ENCODE measurements at places on chromosomes 1 and 21.

DNA sequence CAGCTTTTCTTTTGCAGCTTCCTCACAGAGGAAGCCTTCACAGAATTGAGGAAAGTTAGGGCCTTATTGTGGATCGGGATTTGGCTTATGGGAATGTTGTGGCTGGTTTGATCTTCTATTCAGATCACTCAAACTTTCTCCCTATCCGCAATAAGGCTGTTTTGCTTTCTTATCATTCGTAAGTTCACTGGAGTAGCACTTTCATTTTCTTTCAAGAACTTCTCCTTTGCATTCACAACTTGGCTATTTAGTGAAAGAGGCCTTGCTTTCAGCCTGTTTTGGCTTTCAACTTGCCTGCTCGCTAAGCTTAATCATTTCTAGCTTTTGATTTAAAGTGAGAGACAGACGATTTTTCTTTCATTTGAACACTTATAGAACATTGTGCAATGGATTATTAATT is 181.9 kb upstream of the B3GALT2 start:
- peak; percentile 23 for DNase-seq

DNA sequence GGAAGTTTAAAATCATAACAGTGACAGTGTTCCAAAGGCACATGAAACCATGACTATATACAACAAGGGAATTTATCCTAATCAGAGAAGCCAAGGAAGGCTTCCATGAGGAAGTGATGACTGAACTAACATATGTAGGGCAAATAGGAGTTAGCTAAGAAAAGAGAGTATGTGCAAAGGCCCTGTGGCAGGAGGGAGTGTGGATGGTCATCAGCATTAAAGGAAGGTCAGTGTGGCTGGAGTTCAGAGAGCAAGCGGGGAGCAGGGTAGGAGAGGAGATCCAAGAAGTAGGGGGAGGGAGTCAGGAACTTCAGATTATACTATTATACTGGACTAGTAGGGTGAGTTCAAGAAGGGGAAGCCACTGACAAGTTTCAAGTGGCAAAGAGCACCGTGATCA is 8.4 kb downstream of the MAP7D1 start:
- no peak for DNase-seq

DNA sequence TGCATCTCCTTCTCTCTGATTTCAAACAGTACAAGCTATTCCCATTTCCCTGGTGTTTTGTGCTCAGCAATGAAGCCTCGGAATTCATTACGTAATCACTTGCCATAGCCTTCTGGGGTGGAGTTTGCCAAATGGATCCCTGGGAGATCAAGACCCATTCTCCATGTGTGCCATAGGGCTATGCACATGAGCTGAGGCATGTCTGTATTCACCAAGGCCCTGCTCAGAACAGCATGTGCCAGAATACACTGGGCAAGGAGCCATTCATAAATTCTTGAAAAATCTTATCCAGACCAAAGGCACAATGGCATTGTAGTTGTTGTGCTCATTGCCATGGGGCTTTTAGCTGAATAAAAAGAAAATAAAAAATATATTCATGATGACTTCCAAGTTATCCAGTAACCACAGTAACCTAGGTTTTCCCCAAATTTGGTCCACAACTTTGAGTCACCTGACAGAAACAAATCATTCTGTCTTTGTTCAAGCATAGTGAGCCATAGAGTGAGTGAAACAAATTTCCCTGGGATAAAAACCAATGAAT is 53.0 kb downstream of the CRB1 start:
- DNase-seq: no peak

- peak; percentile 43 for DNase-seq
Measured at GRCh38 chr21:43865540-43866259, 677 bp downstream of the AGPAT3 start.

- DNase-seq: no peak
Measured at GRCh38 chr1:196034080-196034706, 574.0 kb downstream of the KCNT2 start.

GRCh38 chr1:32521165-32521564 is 18.1 kb upstream of the ZBTB8A start:
- no peak for DNase-seq

DNA sequence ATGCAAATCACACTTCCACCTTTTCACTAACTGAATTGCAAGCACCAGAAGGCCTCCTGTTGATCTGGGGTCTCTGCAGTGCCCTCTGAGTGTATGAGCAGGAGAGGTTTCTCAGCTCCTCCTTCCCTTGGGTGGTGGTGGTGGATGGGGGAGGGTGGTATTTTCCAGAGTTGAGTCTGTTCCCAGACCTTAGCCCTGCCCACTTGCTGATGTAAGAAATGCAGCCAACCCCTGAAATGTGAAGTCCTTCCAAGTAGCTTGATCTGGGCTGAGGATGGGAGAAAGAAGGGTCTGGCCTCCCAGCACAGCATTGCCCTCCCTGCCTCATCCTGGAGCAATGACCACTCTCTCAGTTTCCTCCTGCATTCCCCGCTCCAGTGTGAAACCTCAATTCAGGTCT is 6.3 kb upstream of the FOXD2 start:
- no peak for DNase-seq

GRCh38 chr1:24362982-24363614 is 43.9 kb downstream of the GRHL3 start:
- no peak for DNase-seq

Measured in CD4-positive, alpha-beta T cell treated with Interleukin-2 at 100 ng/mL for 4 hours (primary cell).